ENCODE measurements at places on chromosomes 2 and 18.

GRCh38 chr2:143949121-143949848 lies 570.6 kb downstream of the ZEB2 start:
- DNase-seq = peak; percentile 43

DNA sequence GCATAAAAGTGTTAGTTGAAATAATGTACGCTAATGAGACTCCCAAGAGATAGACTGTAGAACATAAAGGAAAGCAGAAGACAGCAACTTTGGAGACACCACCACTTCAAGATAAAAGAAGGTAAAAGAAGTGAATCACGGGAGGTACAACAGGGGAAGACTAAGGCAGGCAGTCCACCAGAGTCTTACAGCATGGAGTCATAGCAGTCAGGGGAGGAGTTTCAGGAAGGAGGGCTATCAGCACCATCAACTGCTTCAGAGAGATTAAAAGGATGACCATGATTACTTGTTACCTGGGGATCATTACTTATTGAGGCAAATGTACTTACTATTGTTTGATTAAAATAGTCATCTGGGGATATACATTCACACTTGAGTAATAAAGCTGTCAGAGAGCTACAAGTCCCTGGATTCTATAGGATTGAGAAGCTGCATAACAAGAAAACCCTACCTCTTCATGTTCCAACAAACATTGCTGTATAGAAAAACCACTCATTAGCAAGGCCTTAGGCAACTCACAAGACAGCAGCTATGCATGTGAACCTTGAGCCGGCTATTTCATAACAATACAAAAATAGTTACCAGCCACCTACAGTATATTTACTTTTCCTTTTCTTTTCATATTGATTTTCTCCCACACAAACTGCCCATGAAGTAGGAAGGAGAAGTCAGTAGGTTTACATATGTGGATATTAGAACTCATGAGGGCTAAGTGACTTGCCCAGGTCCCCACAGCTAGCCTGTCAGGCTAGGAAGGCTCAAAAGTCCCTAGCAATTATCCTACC lies 101.7 kb downstream of the PDE11A start:
- DNase-seq = no peak

- no peak for DNase-seq
These were observed 130.0 kb downstream of the NDUFA10 start for GRCh38 chr2:239895116-239895515.

GRCh38 chr18:63763831-63764600 lies 11.2 kb upstream of the SERPINB7 start:
- peak; percentile 85 for DNase-seq

GRCh38 chr2:178109813-178110212 lies 2.4 kb upstream of the RBM45 start:
- DNase-seq = peak; percentile 72

GRCh38 chr2:17460371-17461086 lies 57.7 kb downstream of the RAD51AP2 start:
- no peak for DNase-seq

GRCh38 chr2:32884346-32884745 lies 62.4 kb upstream of the LTBP1 start:
- no peak for DNase-seq

- DNase-seq = no peak
These were observed 263.2 kb upstream of the RASGRP3 start for GRCh38 chr2:33213244-33213643.

GRCh38 chr2:168015274-168015953 lies 232.0 kb downstream of the STK39 start:
- no peak for DNase-seq

DNA sequence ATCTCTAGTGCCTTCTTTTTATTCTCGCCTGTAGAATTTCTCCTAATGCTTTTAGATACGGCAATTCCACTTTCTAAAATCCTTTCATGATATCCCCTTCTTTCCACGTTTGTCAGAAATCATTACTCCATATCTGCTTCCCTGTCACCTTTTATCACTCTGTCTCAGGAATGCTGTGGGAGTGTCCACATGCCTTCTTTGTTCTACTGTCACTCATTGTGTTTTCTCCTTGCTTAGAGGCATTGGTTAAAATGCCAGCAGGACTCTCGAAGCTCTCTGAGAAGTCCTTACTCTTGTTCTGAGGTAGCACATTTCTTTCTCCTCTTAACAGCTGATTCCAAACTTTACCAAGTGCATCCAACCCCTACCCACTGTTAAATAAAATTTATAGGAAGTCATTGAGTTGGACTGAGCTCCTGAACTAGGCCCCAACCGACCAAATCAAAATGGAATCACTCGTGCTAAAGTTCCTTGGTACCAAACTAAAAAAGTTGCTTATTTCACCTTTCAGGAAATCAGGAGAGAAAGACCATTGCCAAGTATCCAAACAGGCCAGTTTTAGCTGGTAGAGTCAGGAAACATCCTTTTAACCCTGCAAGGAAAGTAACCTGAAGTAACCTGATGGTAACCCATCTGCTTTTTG lies 10.6 kb upstream of the GALNT5 start:
- DNase-seq = no peak

GRCh38 chr2:188265315-188265714 lies 26.4 kb upstream of the GULP1 start:
- DNase-seq = no peak

- DNase-seq = peak; percentile 72
These were observed 1.5 kb downstream of the GALNT1 start for GRCh38 chr18:35582899-35583558.

DNA sequence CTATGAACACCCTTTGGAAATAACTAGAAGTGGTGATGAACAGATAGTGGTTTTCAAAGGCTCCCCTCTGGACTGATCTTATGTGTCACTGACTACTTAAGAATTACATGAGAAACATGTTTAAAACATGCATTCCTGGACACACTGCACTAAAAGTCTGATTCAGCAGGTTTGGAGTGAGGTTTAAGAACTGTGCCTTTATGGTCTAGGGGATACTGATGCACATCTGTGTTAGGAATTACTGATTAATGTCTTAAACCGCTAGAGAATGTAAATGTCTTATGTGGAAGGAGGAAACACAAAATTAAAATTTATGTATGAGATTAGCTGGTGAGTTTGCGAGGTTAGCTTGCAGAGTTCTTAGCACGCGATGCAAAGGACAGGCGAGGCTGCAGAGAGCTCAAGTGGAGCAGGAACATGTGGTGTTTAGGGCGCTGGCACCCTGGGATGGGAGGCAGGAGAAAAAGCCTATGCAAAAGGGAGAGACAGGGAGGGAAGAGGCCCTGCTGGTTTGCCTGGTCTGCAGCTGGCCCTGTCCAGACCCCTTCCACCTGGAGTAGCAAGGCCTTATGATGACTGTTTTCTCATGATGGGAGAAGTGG lies 11.7 kb downstream of the SH3YL1 start:
- no peak for DNase-seq

DNA sequence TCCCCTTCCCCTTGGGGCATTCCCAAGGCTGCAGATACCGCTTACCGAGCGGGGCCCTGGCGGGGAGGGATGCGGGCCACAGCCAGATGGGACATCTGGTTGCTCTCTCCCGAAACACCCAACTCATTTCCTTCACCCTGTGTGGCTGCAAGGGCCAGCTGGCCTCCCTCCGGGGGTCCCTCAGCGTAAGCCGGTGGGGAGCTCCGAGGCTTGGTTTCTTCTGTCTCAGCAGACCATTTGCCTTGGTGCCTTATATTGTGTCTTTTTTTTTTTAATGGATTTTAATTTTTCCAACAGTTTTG lies 107.6 kb upstream of the ODC1 start:
- no peak for DNase-seq

DNA sequence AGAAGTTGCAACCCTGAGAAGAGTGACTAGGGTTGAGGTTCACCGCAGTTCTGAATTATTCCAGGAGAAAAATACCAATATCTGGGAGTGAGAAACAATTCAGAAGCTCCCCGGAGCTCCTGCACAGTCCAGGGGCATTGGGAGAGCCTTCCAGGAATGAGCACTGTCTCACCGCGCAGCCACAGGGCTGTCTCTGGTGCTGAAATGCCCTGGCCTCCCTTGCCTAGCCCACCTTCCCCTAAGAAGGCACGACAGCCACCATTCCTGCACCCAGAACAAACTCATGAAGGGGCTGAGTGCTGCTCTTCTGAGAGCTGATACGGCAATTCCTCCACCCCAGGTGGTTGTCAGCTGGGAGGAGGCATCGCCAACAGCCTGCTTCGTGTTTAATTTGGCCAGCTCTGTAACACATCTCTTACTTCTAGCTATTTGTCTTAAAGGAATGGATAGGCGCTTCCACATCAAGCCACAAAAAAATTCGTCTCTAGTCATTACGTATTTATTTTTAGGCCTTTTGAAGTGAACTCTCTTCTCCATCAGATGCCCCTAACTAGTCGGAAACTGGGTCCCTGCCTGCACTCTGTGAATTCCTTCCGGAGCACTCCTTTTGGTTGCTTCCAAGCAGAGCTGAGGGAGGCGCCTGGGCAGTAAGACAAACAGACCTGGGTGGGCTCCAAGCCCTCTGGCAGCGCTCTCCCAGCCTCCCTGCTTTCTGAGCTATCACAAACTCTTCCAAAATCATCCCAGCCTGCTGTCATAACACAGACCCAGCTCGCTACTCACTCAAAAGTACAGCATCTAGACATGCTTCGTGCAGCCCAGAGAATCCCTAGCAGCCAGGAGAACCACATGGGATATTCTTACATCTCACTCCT lies 120.5 kb upstream of the CCDC68 start:
- DNase-seq = peak; percentile 76

- DNase-seq = peak; percentile 28
These were observed 22.2 kb downstream of the SOWAHC start for GRCh38 chr2:109636317-109636716.

GRCh38 chr2:200751786-200752185 lies 59.9 kb upstream of the BZW1 start:
- DNase-seq = no peak

DNA sequence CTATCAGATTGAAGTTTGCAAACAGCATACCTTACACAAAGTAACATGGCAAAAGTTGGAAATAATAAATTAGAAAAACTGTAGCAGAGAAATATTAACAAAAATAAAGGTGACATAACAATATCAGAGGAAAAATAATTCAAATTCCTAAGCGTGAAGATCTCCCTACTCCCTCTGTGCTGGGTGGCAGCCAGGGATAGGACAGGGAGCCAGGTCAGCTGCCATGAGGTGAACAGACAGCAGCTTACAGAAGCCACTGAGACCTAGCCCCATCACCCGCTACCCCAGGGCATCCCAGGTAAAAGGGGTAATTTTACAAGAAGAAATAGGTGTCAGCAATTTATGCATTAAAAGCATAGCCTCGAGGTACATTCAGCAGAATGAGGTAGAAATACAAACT lies 423.8 kb upstream of the HS6ST1 start:
- DNase-seq = peak; percentile 66

- DNase-seq = no peak
These were observed 85.5 kb upstream of the GPC1 start for GRCh38 chr2:240350006-240350355.

DNA sequence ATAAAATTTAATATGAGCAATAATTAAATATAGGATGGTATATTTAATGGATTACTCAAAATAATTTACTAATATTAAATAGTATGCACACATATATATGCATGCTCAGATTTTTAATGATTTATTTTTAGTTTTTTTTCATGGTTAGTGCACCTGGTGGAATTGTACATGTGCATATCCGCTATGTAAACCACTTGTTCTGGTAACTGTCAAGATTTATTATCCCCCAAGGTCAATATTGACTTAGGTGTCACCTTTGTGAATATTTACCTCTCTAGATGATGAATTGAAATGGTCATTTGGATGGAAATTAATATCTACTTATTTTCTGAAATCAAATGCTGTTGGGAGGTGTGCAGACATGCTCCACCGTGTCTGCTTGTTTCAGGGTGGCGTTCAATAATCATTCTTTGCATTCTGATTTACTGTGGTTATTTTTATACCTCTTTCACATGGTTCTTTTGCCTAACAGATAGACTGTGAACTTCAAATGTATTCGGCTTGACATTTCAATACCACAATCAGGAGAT lies 14.7 kb downstream of the CNTNAP5 start:
- DNase-seq = no peak

GRCh38 chr2:146576339-146577111 lies 1268.3 kb upstream of the ACVR2A start:
- DNase-seq = no peak

Measured in choroid plexus epithelial cell (primary cell).